ENCODE measurements at places on chromosomes 4 and X.

DNA sequence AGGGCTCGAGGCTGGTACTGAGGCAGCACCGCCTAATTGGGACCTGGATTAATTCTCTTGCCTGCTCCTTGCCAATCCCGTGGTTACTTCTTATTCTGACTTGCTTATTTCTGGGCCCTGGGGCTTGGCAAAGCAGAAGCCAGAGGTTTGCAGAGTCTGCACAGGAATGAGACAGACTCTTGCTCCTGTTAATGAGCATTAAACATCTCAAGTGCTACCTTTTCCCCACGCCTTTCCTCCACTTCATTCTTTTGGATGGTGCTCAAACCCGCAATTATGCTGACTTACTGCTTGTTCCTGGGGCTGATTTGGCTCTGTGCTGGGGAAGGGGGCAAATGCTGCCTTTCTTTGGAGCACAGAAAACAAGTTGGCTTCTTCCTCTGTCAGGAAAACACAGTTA, 16.5 kb upstream of the STOX2 start:
- no peak for DNase-seq

GRCh38 chr4:158929939-158930638, 161.3 kb downstream of the FNIP2 start:
- DNase-seq = no peak

GRCh38 chrX:97399400-97399799, 515.7 kb downstream of the RPA4 start:
- DNase-seq = peak; percentile 12

GRCh38 chr4:53576676-53577372, 14.5 kb downstream of the LNX1 start:
- DNase-seq = peak; percentile 21

DNA sequence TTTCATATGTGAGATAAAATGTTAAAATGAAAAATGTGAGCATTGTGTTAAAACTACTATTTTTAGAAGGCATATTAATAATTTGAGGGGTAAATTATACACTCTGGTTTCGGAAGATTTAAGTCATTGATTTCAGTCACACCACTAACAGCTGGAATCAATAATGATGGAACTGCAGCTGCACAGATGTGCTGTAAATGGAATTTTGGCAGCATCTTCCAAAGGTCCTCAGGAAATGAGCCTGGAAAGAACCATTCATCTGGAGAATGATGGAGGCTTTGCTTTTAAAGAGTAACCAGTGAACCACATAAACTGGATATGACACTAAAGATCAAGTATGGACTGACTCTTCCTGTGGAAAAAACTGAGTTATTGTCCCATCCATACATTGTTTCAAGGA, 759.0 kb upstream of the EPHA5 start:
- DNase-seq = no peak

- no peak for DNase-seq
Observed at GRCh38 chr4:1974840-1975239, 33.9 kb downstream of the NELFA start.

DNA sequence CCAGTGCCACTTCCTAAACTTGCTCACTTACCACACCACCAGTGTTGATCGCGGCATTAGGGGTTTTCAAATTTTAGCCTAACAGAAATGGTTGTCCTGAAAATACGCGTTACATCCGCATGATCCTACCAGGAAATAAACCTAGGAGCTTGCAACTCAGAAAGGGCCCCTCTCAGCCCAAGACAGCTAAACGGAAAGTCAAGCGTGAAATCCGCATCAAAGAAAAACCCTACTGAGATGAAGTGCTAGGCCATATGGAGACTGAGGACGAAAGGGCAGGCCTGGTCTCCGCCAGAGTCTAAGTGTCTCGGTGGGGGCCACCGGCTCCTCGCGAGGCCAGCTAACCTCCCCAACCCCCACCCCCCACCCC, 626 bp downstream of the YTHDC1 start:
- no peak for DNase-seq

DNA sequence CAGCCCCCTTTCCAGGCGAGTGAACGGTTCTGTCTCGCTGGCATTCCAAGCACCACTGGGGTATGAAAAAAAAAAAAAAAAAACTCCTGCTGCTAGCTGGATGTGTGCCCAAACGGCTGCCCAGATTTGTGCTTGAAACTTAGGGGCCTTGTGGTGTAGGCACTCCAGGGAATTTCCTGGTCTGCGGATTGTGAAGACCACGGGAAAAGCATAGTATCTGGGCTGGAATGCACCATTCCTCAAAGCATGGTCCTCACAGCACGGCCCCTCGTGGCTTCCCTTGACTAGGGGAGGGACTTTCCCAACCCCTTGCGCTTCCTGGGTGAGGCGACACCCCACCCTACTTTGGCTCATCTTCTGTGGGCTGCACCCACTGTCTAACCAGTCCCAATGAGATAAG, 516.8 kb upstream of the FAM241A start:
- no peak for DNase-seq

GRCh38 chr4:24026596-24026995, 136.7 kb upstream of the PPARGC1A start:
- no peak for DNase-seq

GRCh38 chr4:75542824-75543223, 13.0 kb upstream of the ODAPH start:
- peak; percentile 34 for DNase-seq

DNA sequence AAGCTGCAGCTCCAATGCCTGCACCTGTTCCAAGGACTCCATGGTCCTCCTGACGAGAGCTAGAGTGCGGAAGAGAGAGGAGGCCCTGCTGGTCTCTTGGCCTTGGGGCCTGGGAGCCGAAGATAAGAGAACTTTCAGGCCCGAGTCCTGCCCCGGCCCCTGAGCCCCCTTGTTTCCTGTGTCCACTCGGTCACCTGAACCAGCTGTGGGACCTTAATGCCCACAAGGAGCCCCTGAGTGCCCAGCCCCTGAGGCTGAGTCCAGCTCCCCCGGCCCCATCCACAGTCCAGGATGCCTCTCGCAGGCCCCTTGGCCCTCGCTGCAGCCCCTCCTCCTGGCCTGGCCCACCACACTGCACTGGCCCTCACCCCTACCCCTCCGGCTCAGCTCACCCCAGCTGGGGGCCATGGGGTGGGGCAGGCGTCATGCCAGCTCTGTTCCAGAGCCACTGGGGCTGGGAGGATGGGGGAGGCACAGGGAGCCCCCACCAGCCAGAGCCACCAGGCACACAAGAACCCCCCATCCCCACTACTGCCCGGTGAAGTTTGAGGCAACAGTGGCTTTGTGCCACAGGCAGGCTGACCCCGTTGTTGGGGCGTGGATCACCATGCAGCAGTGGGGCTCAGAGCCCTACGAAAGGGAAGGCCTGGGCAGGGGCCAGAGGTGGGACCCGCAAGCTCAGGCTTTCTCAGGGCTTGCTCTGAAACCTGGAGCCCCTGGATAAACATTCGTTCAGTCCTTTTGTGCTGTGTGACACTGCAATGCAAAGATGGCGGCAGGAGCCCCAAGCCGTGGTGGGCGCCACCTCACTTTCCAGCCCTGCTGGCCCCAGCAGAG, 14.1 kb downstream of the NAT8L start:
- no peak for DNase-seq

GRCh38 chrX:50967736-50968135, 57.2 kb downstream of the BMP15 start:
- no peak for DNase-seq

- DNase-seq = no peak
Observed at GRCh38 chr4:86918539-86919072, 16.2 kb upstream of the AFF1 start.

GRCh38 chr4:137641544-137641943, 109.2 kb upstream of the PCDH18 start:
- DNase-seq = no peak

DNA sequence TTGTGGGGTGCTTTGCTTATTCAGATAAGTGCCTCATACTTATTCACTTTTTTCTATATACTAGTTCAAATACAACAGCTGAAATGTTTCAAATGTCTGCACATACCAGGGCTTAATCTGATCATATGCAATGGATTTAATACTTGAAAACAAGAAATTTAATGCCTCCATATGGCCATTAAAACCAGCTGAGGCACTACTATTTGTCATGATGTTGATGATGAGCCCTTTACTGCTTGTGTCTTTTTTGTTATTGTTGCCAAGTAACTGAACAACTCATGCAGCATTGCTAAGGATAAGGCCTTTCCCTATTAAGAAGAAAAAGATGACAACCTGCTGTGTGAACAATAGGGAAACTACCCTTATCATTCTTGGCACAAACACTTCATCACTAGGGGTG, 52.5 kb downstream of the MAGEB10 start:
- no peak for DNase-seq

- no peak for DNase-seq
Observed at GRCh38 chr4:103915224-103915869, 195.6 kb upstream of the TACR3 start.

GRCh38 chrX:117458243-117458968, 658.2 kb downstream of the KLHL13 start:
- no peak for DNase-seq

- DNase-seq = no peak
Observed at GRCh38 chr4:2354118-2354517, 64.3 kb downstream of the ZFYVE28 start.

DNA sequence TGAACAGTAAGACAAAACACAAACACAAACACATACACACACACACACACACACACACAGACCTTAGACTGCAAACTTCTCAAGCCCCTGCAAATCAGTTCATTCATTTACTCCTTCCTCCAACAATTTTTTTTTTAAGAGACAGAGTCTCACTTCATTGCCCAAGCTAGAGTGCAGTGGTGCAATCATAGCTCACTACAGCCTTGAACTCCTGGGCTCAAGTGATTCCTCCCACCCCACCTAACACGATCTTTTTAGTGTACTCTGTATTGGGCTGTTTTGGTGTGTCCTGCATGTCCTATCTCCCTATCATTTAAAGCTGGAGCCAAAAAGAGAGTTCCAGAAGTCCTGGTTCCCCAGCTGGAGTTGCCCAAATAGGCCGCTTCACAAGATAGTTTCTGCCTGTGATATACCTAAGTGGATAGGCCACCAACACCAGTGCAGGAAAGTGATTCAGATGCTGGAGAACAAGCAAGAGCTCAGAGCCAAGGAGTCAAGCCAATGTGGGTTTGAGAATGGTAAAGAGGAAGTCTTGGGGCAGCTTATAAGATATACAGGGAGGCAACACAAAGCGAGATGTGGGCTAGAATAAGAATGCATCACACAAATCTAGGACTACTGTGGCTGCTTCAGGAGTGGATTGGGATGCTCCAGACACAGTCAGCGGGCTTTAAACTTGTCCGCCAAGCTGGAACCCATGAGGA, 85.4 kb upstream of the RAPGEF2 start:
- no peak for DNase-seq

DNA sequence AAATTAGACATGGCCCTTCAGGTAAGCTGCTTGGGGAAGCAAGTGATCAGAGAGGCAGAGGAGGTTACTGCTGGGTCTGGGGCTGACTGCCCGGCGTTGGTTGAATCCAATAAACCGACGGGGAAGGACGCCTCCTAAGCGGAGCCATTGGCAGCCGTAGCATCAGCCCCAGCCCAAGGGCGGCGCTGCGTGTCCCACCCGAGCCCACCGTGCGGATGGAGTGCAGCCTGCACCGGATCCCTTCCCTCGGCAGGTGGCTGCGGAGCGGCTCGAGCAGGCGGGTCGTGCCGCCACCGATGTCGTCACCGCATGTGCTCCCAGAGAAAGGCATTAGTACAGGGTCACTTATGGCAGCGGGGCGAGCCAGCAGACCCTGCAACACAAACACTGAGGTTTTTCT, 82.1 kb downstream of the ALPK1 start:
- no peak for DNase-seq

DNA sequence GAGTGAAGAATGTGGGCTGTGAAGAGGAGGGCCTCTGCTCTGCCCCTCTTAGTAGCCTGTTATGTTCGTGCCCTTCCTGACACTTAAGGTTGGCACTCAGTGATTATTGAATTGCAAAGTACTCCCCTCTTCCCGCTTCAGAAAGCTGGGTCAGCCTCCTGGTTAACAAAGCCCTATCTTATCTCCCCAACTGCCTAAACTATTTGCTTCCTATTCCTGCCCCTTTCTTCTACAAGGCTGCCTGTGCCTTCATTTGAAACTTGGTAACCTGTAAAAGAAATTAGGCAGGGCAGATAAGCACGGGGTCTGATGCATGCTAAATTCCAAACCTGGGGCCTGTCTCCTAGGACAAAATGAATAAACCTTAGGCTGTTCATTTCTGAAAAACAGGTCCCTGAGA, 23.1 kb upstream of the TMEM150C start:
- no peak for DNase-seq

- no peak for DNase-seq
Observed at GRCh38 chrX:100635040-100635439, 1.6 kb downstream of the TSPAN6 start.

DNA sequence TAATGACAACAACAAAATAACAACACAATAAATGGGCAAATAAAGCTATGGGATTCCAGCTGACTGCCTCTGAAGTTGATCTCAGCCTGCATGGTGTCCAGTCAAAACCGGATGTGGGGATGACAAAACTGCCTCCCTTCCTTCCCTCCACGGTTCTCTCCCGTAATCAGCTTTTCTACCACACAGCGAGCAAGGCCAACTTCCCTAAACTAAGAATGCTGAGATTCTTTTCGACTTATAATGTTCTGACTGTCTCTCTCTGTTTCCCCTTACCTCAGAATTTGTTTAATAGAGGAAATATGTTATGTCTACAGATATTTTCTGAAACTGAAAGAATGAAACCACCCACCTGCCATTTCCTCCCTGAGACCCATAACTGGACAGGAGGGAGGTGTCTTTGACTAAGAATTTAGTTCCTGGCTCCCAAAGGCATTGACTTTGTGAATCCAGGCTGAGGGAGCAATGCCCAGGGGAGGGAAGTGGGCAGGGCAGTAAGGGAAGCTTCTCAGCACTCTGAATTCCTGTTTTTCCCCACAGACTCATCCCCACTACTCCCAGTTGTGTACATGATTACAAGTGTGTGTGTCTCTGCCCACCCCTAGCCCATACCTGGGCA, 1.0 kb upstream of the TLR1 start:
- DNase-seq = no peak

GRCh38 chrX:45323387-45323786, 122.7 kb upstream of the DIPK2B start:
- DNase-seq = no peak

DNA sequence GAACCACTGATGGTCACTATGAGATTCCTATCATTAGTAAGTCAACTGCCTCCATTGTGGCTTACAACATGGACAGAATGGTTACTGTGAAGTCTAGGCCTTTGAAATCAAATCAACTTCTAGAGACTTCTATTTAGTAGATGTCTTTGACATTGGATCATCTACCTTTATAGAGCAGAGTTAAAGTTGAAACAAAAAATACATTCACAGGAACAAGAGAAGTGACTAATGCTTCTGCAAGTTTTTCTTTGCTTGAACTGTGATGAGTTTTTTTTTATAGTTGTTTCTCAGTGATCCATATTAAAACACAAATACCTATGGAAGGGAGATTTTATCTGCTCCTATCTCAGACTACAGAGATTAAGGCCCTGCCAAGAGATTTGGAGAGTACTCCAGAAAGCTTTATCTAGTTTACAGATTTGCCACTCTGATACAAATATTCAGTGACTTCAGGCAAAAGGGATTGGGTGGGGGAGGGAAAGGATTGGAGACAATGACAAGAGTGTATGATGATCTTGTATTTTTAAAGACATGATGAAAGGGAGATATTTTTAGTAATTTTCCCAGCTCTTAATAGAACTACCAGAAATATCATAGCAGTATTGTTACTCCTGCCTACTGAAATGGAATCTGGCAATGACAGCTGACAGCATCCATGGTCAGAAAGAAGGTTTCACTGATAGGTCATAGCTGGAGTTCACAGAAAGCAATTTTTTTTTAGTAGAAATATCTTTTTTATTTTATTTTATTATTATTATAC, 16.0 kb upstream of the EPGN start:
- no peak for DNase-seq

- DNase-seq = no peak
Observed at GRCh38 chr4:1795299-1796195, 2.5 kb downstream of the FGFR3 start.

Data from BJ (cell line).